ENCODE measurements at places on chromosomes 3 and 15.
A peak's percentile ranks its signal among the peaks of the same experiment; 100 is the strongest.

DNA sequence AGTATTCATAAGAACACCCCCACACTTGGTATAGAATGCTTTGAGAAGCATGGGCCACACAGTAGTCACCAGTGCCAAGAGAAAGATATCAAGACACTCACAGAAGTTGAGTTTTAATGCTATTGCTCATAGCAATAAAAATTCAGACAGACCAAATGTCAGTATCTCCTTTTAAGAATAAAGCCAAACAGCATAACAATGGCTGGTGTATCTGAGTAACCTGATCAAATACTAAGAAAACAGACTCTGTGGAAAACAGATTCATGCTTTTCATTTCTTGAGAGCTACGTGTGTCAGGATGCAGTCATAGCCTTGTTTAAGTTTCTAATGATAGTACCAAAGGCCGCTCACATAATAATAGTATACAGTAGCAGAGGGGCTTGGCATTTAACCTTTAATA, 778.5 kb downstream of the MECOM start:
- no peaks in the 10 kb centered on the region for H3K27me3 ChIP-seq
- no peaks in the 10 kb centered on the region for H3K36me3 ChIP-seq
- no peaks in the 10 kb centered on the region for H3K4me1 ChIP-seq
- no peak overlapping the region for H3K27ac ChIP-seq
- DNase-seq, result no peak

GRCh38 chr3:88879905-88880304, 227.5 kb upstream of the EPHA3 start:
- no peak for DNase-seq

- no peaks in the 10 kb centered on the region for H3K27me3 ChIP-seq
- H3K4me3 ChIP-seq, result no peak overlapping the region
- DNase-seq, result no peak
- H3K36me3 ChIP-seq, result no peaks in the 10 kb centered on the region
- H3K27ac ChIP-seq, result no peak overlapping the region
- no peaks in the 10 kb centered on the region for H3K4me1 ChIP-seq
These were observed 164.3 kb downstream of the EFHB start for GRCh38 chr3:19769694-19770093.

GRCh38 chr3:15653321-15653720, 51.8 kb downstream of the BTD start:
- no peak for DNase-seq
- H3K27me3 ChIP-seq, result peaks cover 13% of the 10 kb centered on the region
- no peaks in the 10 kb centered on the region for H3K36me3 ChIP-seq
- no peak overlapping the region for H3K4me3 ChIP-seq
- H3K27ac ChIP-seq, result no peak overlapping the region

DNA sequence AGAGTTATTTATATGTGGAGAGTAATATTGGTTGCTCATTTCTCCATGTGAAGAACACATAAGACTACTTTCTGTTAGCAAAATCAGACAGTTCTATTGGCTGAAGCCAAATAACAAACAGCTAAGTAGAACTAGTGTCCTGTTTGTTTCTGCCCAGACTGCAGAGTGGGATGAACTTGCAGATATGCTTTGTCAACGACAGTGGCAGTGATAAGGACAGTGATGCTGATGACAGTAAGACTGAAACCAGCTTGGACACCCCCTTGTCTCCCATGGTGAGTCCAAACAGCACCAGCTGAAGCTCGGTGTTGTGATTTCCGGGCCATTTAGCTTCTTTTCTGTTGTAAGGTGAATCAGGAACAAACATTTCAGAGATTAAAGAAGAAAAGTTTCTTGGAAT, 102.6 kb upstream of the IL12A start:
- H3K27me3 ChIP-seq, result no peaks in the 10 kb centered on the region
- H3K36me3 ChIP-seq, result no peaks in the 10 kb centered on the region
- no peak overlapping the region for H3K4me3 ChIP-seq
- no peaks in the 10 kb centered on the region for H3K4me1 ChIP-seq

GRCh38 chr3:132537297-132537696, 59.8 kb upstream of the ACKR4 start:
- H3K4me3 ChIP-seq, result no peak overlapping the region
- peaks cover 14% of the 10 kb centered on the region for H3K36me3 ChIP-seq
- DNase-seq, result no peak
- H3K27me3 ChIP-seq, result no peaks in the 10 kb centered on the region
- H3K4me1 ChIP-seq, result no peaks in the 10 kb centered on the region

- no peaks in the 10 kb centered on the region for H3K36me3 ChIP-seq
- H3K4me1 ChIP-seq, result no peaks in the 10 kb centered on the region
- DNase-seq, result no peak
- no peaks in the 10 kb centered on the region for H3K27me3 ChIP-seq
- no peak overlapping the region for H3K4me3 ChIP-seq
- H3K27ac ChIP-seq, result no peak overlapping the region
These were observed 64.3 kb upstream of the LRRN1 start for GRCh38 chr3:3734881-3735280.

- DNase-seq, result no peak
- no peak overlapping the region for H3K27ac ChIP-seq
These were observed 46.7 kb downstream of the ANXA2 start for GRCh38 chr15:60351066-60351465.

- H3K27me3 ChIP-seq, result no peaks in the 10 kb centered on the region
- no peak overlapping the region for H3K4me3 ChIP-seq
- no peak for DNase-seq
- no peaks in the 10 kb centered on the region for H3K36me3 ChIP-seq
These were observed 219.4 kb upstream of the ROBO2 start for GRCh38 chr3:76820481-76820880.

DNA sequence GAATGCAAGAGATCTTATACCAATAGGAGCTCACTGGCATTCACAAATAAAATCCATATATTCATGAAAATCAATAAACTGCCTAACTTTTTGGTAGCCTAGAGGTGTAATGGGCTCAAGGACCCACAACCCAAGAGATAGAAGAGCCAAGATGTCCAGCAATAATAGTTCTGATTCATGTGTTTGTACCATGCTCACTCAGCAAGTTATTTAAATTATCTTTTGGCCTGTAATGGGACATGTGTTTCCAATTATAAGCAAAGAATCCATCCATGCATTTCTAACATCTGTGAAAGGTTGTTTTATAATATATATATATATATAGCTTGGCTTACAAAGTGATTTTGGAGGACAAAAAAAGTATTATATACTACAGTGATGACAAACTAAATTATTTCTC, 29.7 kb upstream of the SHC4 start:
- H3K4me1 ChIP-seq, result no peaks in the 10 kb centered on the region
- DNase-seq, result no peak
- no peaks in the 10 kb centered on the region for H3K27me3 ChIP-seq
- H3K27ac ChIP-seq, result no peak overlapping the region
- H3K4me3 ChIP-seq, result no peak overlapping the region

- no peak for DNase-seq
- no peaks in the 10 kb centered on the region for H3K27me3 ChIP-seq
- no peak overlapping the region for H3K4me3 ChIP-seq
- H3K36me3 ChIP-seq, result no peaks in the 10 kb centered on the region
- peaks cover 9% of the 10 kb centered on the region for H3K4me1 ChIP-seq
These were observed 630.5 kb upstream of the LMCD1 start for GRCh38 chr3:7871003-7871560.

GRCh38 chr3:85102781-85103180, 144.0 kb downstream of the CADM2 start:
- no peak overlapping the region for H3K27ac ChIP-seq
- H3K4me3 ChIP-seq, result no peak overlapping the region
- no peaks in the 10 kb centered on the region for H3K27me3 ChIP-seq
- no peak for DNase-seq
- H3K4me1 ChIP-seq, result no peaks in the 10 kb centered on the region
- H3K36me3 ChIP-seq, result no peaks in the 10 kb centered on the region

GRCh38 chr3:70990185-70990584, 593.3 kb downstream of the FOXP1 start:
- H3K4me1 ChIP-seq, result peaks cover 22% of the 10 kb centered on the region
- no peak for DNase-seq
- peak overlapping the region; percentile 20 for H3K27ac ChIP-seq
- peaks cover 59% of the 10 kb centered on the region for H3K36me3 ChIP-seq
- no peak overlapping the region for H3K4me3 ChIP-seq

- no peak overlapping the region for H3K27ac ChIP-seq
- DNase-seq, result no peak
- H3K4me3 ChIP-seq, result no peak overlapping the region
- H3K36me3 ChIP-seq, result no peaks in the 10 kb centered on the region
These were observed 2.2 kb upstream of the LTF start for GRCh38 chr3:46466871-46467403.

Data from T-cell (primary cell).